ENCODE measurements at places on chromosomes 3 and 15.

DNA sequence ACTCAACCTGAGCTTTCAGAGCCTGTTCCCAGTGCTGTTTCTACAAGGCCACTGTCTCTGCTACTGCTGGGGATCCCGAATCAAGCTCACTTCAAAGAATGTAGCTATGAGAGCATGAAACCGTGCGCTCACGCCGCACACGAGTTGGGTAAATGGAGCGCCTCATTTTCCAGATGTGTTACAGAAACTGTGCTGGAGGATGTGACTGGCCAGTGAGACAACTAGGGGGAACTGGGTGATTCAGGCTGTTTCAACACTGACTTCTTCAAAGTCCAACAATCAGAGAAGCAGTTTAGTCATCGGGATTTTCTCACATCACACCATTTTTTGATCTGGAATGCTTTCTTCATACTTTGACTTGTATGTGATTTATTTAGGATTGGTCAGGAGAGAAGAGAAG, 3.5 kb downstream of the ZNF710 start:
- DNase-seq, result no peak

- DNase-seq, result peak; percentile 42
These were observed 37.8 kb downstream of the BOC start for GRCh38 chr3:113249111-113249510.

DNA sequence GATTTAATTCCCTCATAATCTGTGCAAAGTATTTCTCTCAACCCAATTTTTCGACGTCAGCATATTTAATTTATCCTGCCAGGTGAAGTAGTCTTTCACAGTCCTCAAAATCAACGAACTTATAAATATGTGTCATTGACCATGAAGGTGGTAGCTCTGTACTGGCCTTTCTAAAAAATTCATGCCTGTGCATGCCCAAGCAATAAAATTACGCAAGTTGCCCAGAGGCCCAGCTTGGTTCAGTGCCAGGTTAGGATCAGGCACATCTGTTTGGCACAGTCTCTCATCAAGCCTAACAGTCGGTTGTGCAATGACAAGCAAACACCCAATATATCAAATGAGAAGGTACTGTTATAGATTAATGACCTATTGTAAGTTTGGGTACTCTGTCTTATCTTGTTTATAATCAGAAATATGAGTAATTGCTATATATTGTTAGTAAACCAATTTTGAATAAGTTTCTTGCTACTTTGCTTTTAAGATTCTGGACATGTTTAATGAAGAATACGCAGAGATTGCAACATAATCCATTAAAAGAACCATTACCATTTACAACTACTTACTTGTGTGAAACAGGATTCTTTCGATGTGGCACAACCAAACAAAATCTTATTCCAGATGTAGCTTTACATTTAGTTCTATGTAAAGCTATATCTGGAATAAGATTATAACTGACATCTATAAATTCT, 159.0 kb upstream of the IL12A start:
- peak; percentile 97 for DNase-seq

GRCh38 chr3:194158942-194159439, 23.0 kb downstream of the HES1 start:
- no peak for DNase-seq

GRCh38 chr15:90362936-90363212, 10.8 kb downstream of the ZNF774 start:
- no peak for DNase-seq

GRCh38 chr3:101414121-101414520, 93.7 kb upstream of the IMPG2 start:
- DNase-seq, result peak; percentile 4

DNA sequence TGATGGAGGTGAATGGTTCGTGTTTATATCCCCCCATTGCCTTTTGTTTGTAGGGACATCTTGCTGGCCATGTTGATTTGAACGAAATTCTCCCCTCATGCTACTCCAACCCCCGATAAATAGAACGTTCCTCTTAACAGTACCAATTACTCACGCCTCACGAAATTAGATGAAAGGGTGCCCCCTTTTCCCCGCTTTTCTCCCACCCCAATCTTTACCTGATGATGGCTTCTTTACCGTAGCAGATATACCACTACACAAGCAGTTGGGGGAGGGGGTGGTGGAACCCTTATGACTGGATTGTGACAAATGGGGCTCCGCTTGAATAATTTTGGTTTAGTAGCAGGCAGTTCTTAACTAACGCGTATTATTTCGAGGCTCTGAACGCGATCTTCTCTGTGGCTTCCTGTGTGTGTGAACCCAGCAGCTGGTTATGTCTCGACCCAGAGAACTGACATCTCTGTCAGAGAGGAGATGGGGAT, 1.1 kb downstream of the PIAS1 start:
- DNase-seq, result no peak

DNA sequence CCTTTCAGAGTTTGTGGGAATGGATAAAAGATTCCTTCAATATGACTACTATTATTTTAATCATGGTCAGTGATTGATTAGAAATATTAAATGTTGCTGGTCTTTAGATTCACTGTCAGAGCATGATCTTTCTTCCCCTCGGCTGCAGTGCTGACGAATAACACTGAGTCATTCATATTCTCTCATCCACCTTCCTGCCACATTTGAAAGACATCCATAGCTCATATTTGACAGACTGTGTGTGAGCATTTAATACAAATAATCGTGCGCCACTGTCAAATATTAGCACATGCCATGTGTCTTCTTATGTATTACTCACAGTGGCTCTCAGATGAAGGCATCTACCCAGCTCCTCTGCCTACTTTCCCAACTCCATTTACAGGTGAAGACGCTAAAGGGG, 476.5 kb upstream of the TPRG1 start:
- DNase-seq, result no peak

DNA sequence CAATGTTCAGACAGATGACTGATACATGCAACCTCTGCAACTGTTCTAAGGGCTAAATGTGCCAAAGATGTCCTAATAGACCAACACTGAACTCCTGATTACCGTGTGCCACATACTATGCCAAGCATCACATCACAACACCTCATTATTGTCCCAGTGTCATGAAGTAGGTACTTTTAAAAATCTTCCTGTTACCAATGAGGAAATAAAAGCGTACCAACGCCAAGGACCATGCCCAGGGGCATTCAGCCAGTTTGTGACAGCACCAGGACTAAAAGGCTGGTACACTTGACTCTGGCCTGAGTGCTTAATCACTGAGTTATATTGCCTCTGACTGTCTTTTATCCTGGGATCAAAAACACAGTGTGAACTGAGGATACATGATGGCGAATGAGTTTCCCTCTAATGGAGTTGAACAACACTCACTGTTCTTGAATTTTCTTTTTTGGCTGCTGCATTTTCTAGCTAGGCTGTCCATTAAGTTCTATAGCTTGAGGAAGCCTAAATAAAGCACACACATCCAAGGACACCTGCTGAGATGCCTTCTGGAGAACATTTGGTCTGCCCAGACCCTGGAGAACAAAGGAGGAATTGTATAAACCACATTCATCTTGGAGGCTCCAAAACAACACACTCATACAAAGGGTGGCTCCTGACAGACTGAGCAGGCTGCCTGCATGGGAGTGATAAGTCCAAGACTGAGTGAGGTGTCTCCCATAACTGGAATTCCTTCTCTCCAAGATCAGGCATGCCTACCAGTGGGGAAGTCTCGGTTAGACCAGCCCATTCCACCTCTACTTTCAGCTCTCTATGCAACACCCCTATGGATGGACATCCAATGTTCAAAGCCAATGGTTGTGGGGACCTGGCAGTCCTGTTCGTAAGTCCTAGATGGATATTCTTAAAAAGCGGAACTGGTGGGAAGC, 126.7 kb upstream of the PRICKLE2 start:
- DNase-seq, result peak; percentile 88

DNA sequence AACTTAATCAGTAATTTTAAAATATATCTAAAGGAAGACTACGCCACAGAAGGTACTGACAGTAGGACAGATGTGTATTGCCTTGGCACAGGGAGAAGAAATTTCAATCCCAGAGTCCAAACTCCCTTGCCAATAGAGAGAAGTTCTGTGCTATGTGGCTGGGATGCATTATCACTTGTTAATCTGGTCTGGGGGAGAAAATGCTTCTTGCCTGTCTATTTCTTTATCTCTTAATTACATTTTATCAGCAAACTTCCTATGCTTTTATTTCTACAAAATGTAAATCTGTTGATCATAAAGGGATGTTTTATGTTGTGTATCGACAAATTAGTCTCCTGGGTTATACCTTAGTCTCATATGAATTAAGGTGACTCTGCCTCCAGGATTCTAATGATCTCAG, 21.7 kb downstream of the RBMS3 start:
- no peak for DNase-seq

- DNase-seq, result no peak
These were observed 7.8 kb downstream of the SPSB4 start for GRCh38 chr3:141058996-141059395.

DNA sequence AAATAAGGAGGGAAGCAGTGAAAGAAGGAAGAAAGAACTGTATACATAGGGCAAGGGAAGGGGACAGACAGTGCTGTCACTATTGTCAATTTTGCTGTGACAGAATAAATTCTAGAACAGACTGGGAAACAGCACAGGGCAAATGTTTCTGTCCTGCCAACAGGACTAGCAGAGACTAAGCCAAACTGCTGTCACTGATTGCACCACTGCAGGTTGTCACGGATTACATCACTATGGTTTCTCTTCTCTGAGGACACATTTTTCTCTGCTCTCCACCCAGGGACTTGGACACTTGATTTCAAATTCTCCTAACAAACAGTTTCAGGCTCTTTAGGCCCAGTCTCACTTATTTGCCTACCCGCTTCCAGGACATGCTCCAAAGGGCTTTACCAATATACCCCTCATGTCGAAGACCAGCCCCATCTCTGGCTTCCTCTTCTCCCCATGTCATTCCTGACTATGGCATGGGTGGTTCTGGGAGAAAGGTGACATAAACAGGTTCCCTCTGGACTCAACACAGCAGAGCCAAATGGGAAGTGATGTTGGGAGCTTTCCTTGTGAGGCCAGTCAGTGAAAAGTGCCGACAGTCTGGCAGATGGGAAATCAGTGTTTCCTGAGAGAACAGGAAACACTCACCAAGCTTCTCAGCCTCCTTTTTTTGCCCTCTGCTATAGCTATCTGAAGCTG, 70.2 kb upstream of the ST3GAL6 start:
- DNase-seq, result no peak

DNA sequence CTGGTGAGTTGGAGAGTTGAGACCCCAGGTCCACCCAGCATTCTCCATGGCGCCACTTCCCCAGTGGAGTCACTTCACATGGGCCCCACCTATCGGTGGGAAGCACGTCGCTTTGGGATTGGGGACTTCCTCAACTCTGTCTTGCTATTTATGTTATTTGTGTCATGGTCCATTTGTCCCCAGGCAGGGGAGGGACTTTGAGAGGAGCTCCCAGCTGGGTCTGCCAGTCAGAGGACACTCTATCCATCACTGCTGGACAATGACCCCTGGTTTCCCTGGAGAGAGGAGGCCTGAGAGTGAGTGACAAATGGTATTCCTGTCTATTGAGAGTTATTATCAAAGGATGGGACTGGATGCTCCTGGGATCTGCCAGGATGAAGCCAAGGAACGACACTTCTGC, 127.6 kb downstream of the RAB11A start:
- DNase-seq, result no peak

- no peak for DNase-seq
These were observed 5.3 kb downstream of the CEP19 start for GRCh38 chr3:196706731-196707130.

DNA sequence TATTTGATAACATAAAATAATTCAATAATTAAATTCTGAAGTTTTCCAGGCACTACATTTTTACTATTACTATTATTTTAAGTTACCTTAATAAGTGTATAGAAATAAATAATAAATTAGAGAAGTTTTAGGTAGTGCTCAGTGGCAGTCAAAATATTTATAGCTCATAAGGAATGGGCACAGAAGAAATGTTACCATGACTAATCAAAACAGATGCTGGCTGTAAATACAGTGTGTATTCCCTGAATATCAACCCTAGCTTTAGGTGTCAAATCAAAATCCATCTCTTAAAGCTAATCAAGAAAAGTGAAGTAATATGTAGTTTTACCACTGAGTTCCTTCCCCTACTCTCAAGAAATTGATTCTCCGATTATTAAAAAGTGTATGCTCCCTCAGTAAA, 35.5 kb downstream of the ZBTB20 start:
- no peak for DNase-seq

- DNase-seq, result no peak
These were observed 86.8 kb downstream of the CCK start for GRCh38 chr3:42179110-42179725.

DNA sequence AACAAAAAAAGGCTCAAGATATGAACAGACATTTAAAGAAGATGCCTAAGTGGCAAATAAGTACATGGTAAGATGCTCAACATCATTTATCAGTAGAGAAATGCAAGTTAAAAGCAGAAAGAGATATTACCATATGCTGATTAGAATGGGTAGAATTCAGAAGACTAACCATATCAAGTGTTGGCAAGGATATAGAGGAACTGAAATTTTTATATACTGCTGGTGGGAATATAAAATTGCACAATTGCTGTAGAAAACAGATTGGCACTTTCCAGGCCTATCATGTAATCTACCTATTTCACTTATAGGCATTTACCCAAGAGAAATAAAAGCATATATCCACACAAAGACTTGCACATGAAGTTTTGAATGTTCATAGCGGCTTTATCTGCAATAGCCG, 17.1 kb downstream of the SLC28A1 start:
- DNase-seq, result no peak

- DNase-seq, result no peak
These were observed 92.3 kb downstream of the ATP10A start for GRCh38 chr15:25770618-25771337.

- no peak for DNase-seq
These were observed 288.5 kb downstream of the KBTBD8 start for GRCh38 chr3:67286586-67286985.

GRCh38 chr3:147099076-147099475, 307.3 kb downstream of the ZIC4 start:
- no peak for DNase-seq

DNA sequence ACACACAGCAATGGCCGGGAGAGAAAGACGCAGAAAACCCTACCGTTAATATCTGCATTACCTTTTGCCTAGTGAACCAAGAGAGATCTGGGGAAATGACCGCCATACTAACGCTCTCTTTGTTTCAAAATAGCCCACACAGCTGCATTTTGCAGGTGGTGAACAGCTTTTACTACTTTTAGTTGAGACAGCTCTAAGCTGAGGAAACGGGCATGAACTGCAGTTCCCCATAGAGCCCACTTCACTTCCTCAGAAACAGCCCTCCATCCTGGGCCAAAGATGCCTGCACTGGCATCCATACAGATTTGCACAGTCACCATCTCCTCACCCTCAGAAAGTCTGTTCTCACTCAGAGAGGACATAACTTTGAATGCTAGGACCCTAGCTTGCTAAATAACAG, 45.0 kb downstream of the ZNF860 start:
- DNase-seq, result no peak

GRCh38 chr15:89026167-89026566, 62.1 kb upstream of the ABHD2 start:
- no peak for DNase-seq

GRCh38 chr15:70964686-70965085, 72.1 kb downstream of the LRRC49 start:
- no peak for DNase-seq

- no peak for DNase-seq
These were observed 112.8 kb downstream of the CHDH start for GRCh38 chr3:53733446-53733845.

- no peak for DNase-seq
These were observed 206.6 kb downstream of the FOXP1 start for GRCh38 chr3:71376911-71377310.
